ENCODE measurements at places on chromosomes 6 and 20. TPM values are rescaled to one million over a fixed set of nuclear protein-coding genes. Genes with fewer than 3 reads are reported as not detected.

DNA sequence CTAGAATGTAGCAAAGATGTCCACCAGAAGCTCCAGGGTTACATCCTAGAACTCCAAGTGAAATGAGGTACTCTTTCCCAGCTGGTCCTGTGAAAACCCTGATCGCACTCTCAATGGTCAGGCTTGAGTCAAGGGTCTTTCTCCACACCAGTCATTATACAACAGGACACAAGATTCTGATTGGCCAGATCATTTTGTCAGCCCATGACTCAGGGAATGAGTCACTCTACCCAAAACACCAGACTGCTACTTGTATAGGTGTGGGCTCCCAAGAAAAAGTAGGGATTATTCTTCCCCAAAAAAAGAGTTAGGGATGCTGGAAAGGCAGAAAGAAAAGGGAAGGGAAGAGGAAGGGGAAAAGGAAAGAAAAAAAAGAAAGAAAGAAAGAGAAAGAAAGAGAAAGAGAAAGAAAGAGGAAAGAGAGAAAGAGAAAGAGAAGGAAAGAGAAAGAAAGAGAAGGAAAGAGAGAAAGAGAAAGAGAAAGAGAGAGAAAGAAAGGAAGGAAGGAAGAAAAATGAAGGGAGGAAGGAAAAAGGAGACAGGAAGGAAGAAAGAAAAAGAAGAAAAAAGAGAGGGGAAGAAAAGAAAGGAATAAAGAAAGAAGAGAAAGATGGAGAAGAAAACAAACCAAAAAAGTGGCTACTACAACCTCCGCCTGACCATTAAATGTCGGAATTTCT, 30.5 kb downstream of the ANKEF1 start:
- no peak for DNase-seq

DNA sequence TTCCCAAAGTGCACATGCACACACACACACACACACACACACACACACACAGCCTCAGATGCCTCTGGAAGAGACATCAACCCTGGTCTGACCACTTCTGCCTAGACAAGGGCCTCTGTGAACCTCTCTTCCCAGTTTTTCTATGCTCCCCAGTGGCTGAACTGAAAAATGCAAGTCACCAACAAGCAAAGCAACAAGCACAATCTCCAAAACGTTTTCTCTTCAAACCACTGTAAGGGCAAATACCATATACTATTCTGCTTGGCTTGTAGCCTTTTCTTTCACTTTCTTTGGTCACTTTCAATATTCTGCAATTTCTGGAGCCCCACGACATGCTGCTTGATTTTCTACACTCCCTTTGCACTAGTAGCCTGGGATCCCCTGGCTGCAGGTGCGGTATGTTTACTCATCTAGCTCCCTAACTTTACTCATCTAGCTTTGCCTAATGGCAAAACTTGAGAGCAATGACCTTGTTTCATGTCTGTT, 121.4 kb upstream of the DST start:
- DNase-seq, result no peak

GRCh38 chr6:163030980-163031379, 303.2 kb downstream of the PACRG start:
- no peak for DNase-seq

DNA sequence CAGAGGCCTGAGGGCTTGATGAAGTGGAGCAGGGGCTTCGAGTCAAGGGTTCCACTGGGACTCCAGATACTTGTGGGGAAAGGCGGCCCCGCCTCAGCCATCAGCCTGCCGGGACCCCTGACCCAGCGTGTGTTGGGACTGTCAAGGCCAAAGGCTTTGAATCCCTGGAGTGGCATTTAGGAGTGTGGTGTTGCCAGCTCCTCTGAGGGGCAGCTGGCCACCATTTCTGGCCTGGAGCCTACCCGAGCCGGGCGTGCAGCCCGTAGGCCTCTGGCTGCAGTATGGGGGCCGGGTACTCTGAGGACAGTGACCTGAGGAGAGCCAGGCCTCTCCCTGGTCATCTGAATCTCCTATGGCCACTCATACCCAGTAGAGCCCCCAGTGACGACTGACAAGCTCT, 40.0 kb downstream of the RRBP1 start:
- DNase-seq, result no peak

- no peak for DNase-seq
Measured at GRCh38 chr6:144065213-144065660, 30.1 kb downstream of the SF3B5 start.

GRCh38 chr20:6135347-6135746, 12.5 kb upstream of the FERMT1 start:
- no peak for DNase-seq

GRCh38 chr6:165059032-165059431, 250.4 kb downstream of the C6orf118 start:
- DNase-seq, result no peak

DNA sequence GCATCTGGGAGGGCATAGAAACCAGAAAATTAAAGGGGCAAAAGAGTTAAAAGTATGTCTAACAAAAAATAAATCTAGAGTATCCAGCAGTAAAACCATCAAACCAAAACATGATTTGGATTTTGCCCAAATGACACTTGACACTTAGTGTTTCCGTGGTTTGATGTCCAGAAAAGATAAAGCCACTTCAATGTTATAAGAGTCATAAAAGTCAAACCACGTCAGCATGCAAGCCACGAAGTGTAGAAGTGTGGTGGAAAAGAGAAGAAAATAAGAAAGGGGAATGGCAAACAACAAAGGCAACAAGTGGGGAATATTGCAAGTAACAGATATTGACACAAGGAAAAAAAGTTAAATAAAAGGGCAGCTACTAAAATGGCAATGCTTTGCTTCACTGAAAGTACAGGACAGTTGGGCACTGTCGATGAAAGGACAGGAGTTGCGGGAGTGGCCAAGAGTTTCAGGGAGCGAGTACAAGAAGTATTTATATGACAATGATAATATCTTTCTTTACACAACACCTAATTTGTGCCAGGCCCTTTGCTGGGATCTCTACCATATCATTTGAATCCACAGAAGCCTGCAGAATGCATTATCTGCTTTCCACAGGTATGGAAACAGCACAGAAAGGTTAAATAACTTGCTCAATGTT, 6.3 kb upstream of the HDDC2 start:
- DNase-seq, result no peak

DNA sequence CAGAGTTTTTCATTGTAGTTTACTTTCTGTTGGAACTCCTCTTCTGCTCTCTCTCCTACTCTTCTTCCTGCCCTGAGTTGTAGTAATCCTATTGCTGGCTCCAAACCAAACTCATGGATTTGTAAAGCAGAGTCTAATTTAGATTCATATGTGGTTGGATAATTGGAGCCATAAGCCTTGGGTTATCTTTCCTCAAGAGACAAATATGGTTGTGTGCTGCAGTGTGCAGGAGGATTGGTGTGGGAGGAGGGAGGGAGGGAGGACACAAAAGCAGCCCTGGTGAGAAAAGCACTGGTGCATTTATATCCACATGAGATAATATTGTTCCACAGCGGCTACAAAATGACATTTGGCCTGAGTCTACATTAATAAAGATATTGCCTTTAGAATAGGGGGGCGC, 4.2 kb downstream of the HLA-G start:
- DNase-seq, result no peak

DNA sequence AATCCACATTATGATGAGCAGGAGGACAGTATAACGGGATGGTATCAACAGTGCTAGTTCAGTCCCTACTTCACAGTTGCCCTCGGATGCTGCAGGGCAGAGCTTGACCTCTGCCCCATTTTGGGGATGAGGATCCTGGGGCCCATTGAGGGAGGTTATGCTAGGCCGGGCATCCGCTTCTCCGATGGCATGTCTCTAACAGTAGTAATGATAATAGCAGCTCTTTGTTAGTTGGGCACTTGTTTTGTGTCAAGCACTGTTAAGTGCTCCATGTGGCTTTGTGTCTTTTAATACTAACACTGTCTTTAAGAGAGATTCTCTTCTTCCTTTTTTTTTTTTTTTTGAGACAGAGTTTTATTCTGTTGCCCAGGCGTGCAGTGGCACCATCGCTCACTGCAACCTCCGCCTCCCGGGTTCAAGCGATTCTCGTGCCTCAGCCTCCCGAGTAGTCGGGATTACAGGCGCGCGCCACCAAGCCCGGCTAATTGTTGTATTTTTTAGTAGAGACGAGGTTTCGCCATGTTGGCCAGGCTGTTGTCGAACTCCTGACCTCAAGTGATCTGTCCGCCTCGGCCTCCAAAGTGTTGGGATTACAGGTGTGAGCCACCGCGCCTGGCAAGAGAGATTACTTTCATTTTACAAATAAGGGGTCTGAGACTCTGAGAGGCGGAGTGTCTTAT, 1.1 kb downstream of the MAPRE1 start:
- no peak for DNase-seq

DNA sequence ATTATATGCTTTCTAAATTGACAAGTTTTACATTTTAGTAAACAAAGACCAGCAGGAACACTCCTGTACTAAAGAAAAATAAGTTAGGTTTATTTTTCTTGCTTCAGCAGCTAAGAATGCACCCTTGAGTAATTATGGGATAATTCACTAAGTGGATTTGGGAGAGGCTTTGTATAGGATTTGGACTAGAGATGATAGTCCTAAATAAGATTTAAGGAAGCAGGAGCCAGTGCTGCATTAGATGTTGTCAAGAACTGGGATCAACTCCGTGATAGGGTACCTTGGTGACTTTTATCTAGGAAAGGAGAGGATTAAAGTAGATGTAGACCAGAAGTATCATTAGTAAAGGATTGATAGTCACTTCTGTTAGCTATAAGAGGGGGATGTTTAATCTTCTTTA, 4.1 kb upstream of the C6orf141 start:
- no peak for DNase-seq

The WFDC10B gene
- not detected for polyA plus RNA-seq

The AGER gene
- 28.0 TPM for polyA plus RNA-seq

The MCCD1 gene
- 11.9 TPM for polyA plus RNA-seq

The LHFPL5 gene
- not detected for polyA plus RNA-seq

Measured in left kidney (tissue), 8 donors.